Progenitor cell of endocrine pancreas (in vitro differentiated cells): ENCODE measurements at places on chromosomes 13 and 19. TPM values are rescaled to one million over a fixed set of nuclear protein-coding genes. Genes with fewer than 3 reads are reported as not detected.
A peak's percentile ranks its signal among the peaks of the same experiment; 100 is the strongest.

The WDR62 gene
- 9.2 and 10.6 TPM in 2 replicates for total RNA-seq

The ZNF724 gene
- total RNA-seq = 21.7 and 22.1 TPM in 2 replicates

DNA sequence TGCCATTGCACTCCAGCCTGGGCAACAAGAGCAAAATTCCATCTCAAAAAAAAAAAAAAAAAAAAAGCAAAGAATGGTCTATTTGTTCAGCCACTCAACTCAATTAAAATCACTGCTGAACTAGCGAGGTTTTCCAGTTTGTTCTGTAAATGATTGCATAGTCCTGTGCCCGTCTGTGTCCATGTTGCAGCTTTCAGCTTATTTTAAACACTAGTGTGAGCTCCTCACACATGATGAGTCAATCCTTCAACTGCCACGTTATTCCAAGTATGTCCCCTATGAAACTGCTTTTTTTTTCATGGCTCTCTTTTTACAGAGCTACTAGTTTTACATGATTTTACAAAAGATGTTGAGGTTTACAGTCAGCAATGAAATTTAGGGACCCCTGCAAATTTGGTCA, 12.2 kb downstream of the SUGP2 start:
- no peak for DNase-seq

DNA sequence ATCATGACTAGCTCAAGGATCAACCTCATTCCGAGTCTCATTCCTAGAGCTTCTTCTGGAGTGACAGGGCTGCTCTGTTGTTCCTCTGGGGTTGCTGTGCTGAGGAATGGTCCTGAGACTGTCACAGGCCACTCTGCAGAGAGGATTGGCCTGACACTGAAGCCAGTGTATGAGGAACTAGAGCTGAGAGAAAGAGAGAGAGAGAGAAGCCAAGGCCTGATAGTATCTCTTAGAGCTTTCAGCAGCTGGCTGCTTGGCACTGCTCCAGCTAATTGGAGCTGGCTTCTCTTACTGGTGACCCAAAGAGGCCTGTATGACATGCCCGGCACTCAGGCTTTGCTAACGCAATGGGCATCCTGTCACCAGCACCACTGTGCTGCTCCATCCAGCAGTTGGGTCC, 73.4 kb upstream of the FLT1 start:
- DNase-seq = no peak

GRCh38 chr13:97884707-97885468, 68.6 kb upstream of the IPO5 start:
- no peak for DNase-seq

DNA sequence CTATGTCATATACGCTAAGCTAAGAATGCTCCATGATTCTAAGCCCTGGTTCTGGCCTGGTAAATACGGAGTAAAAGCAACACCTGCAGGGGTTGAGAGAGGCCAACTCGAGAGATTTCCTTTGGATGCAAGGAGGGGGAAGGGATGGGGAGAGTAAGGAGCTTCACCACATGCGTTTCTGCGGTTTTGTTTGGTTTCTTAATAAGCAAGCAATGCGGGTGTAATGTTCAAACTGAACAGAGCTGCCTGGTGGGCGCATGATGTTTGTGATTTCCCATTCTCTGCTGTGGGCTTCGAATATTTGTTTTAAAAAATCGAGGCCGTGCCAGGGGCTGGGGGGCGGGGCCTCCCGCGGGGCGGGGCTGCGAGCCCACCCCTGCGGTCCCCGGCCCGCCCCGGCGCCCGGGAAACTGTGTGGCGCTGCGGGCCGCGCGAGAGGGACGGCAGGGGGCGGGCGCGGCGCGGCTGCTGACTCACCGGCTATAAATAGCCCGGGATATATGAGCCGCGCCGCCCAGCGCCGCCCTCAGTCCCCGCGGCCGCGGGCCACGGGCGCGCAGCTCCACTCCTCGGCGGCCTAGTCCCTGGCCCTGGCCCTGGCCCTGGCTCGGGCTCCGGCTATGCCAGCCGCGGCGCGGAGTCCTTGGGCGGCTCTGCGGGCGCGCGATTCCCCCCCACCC, 5.1 kb downstream of the BBC3 start:
- peak; percentile 86 for DNase-seq

DNA sequence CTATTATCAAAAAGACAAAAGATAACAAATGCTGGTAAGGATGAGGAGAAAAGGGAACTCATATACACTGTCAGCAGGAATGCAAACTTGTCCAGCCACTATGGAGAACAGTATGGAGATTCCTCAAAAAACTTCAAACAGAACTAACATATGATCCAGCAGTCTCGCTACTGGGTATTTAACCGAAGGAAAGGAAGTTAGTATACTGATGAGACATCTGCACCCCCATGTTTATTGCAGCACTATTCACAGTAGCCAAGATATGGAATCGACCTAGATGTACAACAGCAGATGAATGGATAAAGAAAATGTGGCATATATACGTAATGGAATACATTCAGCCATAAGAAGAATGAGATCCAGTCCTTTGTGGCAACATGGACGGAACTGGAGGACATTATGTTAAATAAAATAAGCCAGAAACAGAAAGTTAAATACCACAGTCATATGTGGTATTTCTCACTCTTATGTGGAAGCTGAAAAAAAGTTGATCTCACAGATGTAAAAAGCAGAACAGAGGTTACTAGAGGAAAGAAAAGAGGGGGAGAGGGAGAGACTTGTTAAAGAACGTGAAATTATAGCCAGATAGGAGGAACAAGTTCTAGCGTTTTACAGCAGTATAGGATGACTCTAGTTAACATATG, 83.2 kb downstream of the RUBCNL start:
- no peak for DNase-seq

GRCh38 chr13:113052971-113053370, 52.6 kb upstream of the F7 start:
- DNase-seq = no peak
